Activated T-cell treated with anti-CD3 and anti-CD28 coated beads for 4 hours (primary cell): ENCODE measurements at places on chromosomes 6 and 20.

GRCh38 chr6:167579806-167580618 is 246.7 kb upstream of the AFDN start:
- DNase-seq = no peak

GRCh38 chr20:37933786-37934633 is 31.1 kb downstream of the VSTM2L start:
- DNase-seq = no peak

DNA sequence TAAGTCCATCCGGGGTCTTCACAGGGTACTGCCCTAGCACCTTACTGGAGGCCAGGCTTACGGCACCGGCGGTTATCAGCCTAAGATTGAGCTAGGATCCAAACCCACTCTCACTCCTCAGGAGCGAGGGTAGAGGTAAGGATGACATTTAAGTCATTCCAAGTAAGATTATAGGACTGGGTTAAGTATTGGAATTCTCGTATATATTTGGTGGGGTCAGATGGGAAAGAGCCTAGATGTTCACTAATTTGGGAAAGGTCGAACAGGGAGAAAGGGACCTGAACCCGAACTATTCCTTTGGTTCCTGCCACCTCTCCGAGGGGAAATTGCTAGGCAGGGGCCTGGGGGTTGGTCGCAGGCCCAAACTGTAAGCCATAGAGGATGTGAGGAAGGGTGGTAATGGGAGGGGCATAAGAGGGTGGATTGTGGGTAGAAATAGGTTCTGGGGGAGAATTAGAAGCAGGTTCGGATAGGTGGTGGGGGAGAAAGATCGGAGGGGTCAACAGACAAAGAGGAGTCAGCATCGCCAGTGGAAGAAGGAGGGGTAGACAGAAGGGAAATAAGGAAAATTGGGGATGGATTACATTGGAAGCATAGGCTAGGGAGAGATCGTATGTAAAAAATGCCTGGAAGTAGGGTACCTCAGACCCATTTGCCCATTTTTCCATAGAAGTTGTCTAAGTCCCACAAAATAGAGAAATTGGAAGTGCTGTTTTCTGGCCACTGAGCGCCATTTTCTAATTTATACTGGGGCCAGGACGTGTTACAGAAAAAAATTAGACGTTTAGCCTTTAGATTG is 747.1 kb upstream of the ADGRB3 start:
- no peak for DNase-seq

DNA sequence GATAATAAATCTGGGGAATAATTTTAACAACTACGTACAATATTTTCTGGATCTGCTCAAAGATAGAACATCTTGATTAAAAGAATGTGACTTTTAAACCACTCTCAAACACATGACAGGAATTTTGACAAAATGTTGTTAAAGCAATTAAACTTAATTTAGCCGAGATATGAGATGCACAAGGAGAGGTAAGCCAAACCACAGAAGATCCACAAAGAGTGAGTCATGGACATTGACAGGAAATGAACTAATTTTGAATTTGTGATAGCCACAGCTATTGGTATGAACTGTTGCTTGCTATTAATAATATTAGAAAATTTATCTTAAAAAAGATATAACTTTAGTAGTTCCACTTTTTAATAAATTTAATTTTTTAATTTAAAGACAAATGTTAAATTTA is 27.8 kb upstream of the VGLL2 start:
- no peak for DNase-seq

DNA sequence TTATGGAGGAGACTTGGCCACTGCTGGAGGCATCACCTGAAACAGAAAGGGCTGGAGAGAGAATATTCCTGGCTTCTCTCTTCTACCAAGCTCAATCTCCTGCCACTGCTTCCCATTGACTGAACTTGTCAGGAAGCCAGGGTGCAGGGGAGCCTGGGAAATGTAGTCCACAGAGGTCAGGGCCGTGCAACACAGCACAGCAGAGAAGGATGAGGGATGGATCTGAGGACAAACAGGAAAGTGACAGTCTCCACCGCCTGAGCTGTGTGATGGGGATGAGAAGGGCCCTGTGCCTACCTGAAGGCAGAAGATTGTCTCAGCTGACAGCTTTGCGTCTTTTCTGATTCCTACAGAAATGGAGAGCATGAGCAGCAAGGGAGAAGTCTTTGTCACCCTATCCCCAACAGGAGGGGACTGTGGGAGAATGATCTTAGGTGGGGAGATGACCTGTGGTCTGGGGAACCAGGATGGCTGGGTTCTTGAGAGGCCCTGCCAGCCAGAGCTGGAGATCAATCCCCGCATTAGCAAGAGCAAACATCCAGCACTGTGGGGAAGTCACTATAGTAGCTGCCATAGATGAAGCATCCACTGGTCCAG is 114.2 kb downstream of the SNX5 start:
- no peak for DNase-seq

DNA sequence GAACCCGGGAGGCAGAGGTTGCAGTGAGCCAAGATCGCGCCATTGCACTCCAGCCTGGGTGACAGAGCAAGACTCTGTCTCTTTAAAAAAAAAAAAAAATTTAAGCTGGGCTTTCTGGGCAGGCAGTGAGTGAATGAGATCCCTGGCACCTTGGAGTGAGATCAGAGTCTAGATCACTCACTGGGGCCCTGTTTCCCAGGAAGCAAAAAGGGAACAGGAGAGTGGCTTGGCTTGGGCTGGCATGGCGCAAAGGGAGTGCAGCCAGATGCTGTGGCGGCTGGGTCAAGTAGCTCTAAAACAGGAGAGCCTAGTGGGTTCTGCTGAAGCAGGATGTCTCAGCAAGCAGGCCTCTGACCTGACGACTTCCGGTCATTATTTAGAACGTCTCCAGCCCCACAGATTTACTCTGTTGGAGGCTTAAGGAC is 10.4 kb downstream of the PLCG1 start:
- no peak for DNase-seq

- no peak for DNase-seq
Measured at GRCh38 chr20:17690144-17690543, 8.1 kb upstream of the RRBP1 start.

GRCh38 chr20:62030834-62031434 is 34.7 kb downstream of the TAF4 start:
- DNase-seq = no peak

DNA sequence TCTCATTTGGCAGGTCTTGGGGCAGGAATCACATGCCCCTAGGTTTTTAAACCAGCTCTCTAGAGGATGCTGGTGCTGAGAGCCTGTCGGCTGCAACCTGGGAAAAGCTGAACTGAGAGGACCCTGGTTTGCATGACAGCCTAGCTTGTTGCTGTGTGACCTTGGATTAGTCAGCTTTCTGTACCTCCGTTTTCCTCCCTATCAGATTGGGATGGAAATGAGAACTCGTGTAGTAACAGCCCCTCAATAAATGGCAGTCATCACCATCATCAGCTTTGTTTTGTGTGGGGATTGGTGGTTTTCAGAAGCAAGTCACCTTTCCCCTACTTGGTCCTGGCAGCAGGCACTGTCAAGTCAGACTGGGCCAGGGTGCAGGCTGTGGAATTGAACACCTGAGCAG is 75.2 kb upstream of the MYL9 start:
- no peak for DNase-seq

- no peak for DNase-seq
Measured at GRCh38 chr6:26604026-26604425, 7.3 kb downstream of the ABT1 start.

GRCh38 chr6:9986273-9986672 is 428.6 kb downstream of the TFAP2A start:
- no peak for DNase-seq

GRCh38 chr6:168870982-168871381 is 382.7 kb downstream of the THBS2 start:
- DNase-seq = no peak

- DNase-seq = no peak
Measured at GRCh38 chr6:125829433-125829832, 38.7 kb downstream of the NCOA7 start.

DNA sequence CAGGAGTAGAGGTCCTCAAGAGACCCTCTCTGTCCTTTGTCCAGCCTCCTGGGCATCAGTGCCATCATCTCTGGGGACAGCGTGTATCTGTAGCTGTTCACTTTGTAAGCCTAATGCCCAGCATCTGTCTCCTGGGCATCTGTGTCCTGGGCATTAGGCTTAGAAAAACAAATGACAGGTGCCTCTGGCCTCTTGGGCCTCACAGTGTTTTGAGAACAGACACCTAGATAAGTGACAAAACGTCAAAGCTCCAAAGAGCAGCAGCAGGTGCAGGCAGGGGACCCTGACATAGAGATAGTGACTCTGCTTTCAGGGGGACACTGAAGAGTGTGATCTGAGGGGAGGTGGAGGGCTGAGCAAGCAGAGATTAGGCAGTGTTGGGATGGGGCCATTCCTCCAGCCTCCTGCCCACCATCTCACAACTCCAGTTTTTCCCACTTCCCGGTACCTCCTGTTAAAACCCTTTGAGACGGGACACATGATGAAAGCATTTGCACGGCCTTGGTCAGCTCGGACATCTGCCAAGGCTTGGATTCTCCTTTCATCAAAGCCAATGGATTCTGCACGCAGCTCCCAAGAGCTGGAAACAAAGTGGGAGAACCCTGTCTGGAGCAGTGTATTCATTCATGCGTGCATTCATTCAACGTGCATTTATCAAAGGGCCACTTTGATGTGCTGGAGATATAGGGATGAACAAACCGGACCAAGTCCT is 55.5 kb upstream of the CD93 start:
- no peak for DNase-seq

DNA sequence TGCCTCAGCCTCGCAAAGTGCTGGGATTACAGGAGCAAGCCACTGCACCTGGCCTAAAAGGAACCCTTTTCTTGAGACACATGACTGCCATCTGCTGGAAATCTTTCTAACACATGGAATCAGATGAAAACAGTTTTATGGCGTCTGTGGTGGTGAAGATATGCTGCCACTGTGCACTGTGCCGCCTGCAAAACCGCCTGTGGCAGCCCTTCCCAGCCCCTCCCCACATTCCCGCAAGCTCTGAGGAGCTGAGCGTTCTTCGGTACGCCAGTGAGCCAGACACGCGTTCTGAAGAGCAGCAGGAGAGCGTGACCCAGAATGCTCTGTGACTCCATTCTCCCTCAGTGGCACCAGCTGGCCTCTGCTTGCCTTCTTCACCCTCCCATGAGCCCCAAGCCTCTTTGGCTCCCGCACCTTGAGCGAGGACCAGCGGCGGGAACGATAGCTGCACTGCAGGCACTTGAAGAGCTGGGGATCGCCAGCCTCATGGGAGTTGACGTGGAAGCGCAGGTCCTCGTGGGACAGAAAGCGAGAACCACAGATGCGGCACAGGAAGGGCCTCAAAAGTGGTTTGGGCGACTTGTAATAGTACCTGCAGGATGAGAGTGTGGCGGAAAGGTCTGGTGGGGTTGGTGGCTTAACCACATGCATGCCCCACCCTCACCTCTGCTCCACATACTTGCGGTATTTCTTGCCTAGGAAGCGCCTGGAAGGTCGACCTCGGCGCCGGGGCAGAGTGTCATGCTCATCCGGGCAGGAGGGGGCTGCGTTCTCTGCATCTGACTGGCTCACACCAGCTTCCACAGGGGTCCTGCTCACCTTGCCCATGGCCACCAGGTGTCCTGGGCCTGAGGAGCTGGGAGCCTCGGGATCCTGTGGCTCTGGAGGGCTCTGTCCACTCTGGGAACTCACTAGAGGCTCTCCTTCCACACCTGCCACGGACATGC is 8.7 kb downstream of the ZNF335 start:
- no peak for DNase-seq

- DNase-seq = no peak
Measured at GRCh38 chr6:40700006-40700580, 112.9 kb upstream of the LRFN2 start.

GRCh38 chr6:165443462-165443861 is 134.1 kb upstream of the C6orf118 start:
- no peak for DNase-seq

DNA sequence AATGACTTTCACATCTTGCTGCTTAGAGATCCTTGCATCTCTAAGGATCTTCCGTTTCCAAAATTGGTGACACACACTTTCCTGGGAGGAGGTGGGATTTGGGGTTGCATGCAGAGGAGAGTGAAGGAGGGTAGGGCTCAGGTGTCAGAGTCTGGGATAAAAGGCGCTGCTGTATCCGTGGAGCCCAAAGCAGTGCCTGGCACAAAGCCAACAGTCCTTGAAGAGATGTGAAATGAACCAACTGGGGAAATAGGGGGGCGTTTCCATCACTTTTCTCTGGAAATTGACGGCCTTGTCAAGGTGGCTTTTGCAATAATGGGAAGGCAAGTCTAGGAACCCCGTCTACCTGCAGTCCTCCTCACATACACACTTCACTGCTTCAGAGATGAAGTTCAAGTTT is 59.5 kb upstream of the NELFCD start:
- no peak for DNase-seq

DNA sequence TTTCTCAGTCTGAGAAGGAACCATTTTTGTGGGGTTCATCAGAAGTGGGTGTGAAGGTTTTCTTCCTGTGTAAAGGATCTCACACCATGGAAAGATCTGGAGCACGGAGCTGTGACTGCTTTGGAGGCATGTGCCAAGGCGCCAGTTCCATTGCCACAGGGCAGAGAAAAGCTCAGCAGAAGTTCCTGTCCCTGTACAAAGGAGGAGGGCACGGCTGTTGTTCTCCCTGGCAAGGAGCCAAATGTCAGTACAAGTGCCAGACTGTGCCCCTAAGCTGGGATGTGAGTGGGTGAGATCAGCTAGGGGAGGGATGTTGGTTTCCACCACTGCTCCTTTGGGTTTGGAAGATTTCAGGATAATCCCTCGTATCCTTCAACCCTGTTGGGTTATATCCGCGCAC is 117.3 kb downstream of the CRYBG1 start:
- no peak for DNase-seq

DNA sequence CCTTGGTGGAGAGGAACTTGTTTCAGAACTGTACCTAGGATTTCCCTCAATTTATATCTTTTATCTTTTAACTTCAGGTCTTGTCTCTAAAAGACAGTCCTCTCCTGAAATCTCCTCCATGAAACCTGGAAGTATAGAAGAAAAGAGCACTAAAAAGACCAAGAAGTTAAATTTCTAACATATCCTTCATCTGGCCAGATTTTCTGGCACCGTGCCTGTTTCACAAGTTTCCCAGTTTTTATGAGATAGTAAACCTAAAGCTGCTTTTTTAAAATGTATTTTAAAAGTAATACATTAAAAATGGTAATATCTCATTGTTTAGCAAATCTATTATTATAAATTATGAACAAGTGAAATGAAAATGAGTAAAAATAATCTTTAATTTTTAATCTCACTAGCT is 348.3 kb upstream of the RSPO3 start:
- DNase-seq = no peak

DNA sequence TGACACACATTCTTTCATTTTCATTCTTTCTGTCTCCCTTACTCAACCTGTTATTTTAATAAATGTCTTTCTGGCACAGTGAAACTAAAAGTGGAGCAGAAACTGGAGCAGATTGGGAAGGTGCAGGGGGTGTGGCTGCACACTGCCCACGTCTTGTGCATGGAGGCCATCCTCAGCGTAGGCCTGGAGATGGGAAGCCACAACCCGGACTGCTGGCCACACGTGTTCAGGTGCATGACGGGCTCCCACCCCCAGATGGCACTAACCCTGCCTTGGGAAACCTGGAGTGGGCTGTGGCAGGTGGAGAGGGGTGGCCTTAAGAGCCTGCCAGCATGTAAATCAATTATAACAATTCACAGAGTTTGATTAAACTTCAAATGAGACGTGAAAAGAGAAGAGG is 71.4 kb upstream of the PBOV1 start:
- DNase-seq = no peak

GRCh38 chr6:125050663-125051318 is 88.6 kb downstream of the RNF217 start:
- no peak for DNase-seq
